Omental fat pad (tissue), 4 donors: ENCODE measurements at places on chromosomes 16 and 17.

DNA sequence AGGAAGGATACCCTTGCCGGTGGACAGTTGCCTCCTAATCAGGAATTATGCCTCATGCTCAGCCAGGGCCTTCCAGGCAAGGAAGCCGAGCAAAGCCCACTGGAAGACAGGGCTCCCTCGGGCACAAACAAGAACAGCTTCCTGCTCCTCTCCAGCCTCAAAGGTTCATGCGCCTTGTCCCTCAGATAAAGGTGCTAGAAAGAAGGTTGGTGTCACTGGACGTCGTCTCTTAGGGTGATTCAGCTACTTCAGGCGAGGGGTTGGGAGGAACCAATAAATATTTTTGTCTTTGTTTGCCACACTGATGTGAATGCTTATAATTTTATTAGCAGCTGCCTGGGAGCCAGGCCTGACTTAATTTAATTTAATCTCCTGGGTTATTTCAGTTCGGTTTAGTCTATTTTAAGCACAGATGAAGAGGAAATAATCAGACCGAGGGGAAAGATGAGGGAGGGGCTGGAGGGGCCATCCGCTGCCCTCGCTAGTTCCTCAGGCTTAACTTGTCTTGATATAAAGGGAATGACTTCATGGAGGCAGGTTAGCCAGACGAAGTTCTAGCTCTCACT is 171.8 kb upstream of the CACNG5 start:
- no peak for DNase-seq

GRCh38 chr16:13110124-13110796 is 208.9 kb downstream of the SHISA9 start:
- DNase-seq = no peak

GRCh38 chr16:89723279-89724250 is 2.2 kb downstream of the ZNF276 start:
- no peak for DNase-seq

DNA sequence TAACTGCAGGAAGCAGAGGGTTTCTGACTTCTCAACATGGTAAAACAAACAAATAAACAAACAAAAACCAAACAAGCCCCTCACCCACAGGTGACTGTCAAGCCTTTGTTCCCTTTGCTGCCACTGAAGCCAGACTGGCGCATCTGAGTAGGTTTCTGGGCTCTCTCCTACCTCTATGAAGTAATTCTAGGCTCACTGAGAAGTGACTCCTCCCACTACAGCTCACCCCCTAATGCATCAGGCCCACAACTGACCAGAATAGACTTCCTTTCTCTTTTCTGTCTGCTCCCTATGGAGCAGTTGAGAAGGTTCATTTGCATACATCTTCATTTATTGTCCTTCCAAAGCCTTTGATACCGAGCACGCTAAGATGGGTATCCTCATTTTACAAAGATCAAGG is 77.0 kb upstream of the CCL2 start:
- DNase-seq = no peak
